ENCODE measurements at places on chromosomes 12 and 14. TPM values are rescaled to one million over a fixed set of nuclear protein-coding genes. Genes with fewer than 3 reads are reported as not detected.

- no peaks in the 10 kb centered on the region for H3K27me3 ChIP-seq
- DNase-seq: no peak
- H3K4me1 ChIP-seq: no peaks in the 10 kb centered on the region
- H3K4me3 ChIP-seq: no peak overlapping the region
- H3K27ac ChIP-seq: no peak overlapping the region
- no peaks in the 10 kb centered on the region for H3K36me3 ChIP-seq
Observed at GRCh38 chr12:11136075-11136474, 1.6 kb upstream of the TAS2R30 start.

SLC6A13 gene
- 0.90 TPM for total RNA-seq

GLI1 gene
- 15.5 TPM for total RNA-seq

KRT73 gene
- not detected for total RNA-seq

Measured in aorta (tissue), 5 donors.